ENCODE measurements at places on chromosomes 3 and 15.

GRCh38 chr3:56800832-56801661, 702 bp downstream of the ARHGEF3 start:
- no peak for DNase-seq

- DNase-seq = no peak
Measured at GRCh38 chr3:49616491-49616941, 57.6 kb upstream of the APEH start.

GRCh38 chr3:155753038-155753639, 8.3 kb upstream of the PLCH1 start:
- no peak for DNase-seq

- DNase-seq = no peak
Measured at GRCh38 chr3:25043177-25043576, 384.9 kb upstream of the RARB start.

- DNase-seq = no peak
Measured at GRCh38 chr3:128215290-128215689, 62.0 kb downstream of the EEFSEC start.

DNA sequence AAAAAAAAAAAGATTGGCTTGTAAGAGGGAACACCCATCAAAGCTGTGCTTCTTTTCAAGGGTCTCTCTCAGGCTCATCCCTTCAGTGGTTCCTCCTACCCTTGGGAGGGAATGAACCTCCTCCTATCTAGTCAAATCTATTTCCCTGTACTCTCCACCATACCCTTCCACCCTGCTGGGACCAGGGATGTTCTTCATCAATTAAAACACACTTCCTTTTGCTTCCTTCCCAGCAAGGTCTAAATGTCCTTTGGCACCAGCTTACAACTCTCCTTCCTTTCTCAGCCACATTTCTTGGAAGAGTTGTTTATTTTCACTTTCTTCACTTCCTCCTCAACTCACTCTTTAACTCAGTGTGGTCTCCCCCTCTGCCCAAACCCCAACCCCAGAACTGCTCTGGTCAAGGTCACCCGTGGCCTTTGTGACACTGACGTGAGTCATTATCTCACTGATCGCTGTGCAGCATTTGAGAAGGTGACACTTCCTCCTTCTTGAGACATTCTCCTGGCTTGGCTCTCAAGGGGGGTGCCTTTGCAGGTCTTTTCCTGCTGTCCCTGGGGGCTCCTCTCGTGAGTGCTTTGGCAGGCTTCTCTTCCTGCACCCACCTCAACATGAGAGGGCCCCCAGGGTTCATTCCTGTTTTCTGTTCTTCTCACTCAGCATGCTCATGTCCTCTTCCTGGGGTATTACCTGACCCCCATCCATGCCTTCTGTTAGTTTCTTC, 210.5 kb upstream of the TLE3 start:
- no peak for DNase-seq

DNA sequence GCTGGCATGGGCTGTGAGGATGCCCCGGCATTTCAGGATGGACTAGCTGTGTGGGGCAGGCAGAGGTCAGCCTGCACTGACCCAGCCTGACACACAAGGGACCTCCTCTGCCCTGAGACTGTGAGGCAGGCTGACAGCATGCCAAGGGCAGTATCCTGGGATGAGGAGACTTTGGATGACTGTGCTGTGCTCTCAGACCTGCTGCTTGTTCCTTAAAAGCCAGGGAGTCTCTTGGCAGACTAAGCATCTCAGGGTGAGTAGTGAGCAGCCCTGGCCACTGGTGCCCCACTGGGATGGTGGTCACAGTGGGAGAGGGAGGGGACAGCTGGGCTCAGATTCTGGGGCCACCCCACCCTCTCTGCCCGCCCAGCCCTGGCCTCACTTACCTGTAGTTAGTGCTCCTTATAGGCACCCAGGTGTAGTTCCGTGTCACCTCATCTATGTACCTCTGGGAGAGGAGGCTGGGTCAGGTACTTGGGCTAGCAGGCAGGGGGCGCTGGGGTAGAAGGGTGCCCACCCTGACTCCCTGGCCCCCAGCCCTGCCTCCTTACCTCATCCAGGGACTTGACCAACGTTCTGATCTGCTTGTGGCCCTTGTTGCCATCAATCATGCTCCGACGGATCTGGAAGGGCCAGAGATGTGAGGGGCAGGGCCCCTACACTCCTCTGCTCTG, 16.1 kb upstream of the TMEM115 start:
- peak; percentile 68 for DNase-seq

DNA sequence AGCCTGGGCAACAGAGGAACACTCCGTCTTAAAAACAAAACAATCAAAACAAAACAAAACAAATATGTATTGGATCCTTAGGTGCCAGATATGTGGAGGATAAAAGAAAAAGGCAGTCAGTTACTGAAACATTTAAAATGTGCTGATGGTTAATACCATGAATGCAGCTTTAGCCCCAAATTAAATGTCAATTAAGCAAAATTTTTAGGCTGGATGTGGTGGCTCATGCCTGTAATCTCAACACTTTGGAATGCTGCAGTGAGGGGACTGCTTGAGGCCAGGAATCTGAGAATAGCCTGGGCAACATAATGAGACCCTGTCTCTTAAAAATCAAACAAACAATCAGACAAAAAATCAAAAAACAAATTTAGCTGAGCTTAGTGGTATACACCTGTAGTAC, 8.5 kb upstream of the CHMP2B start:
- no peak for DNase-seq

- DNase-seq = no peak
Measured at GRCh38 chr15:88664151-88664778, 25.4 kb downstream of the ISG20 start.

DNA sequence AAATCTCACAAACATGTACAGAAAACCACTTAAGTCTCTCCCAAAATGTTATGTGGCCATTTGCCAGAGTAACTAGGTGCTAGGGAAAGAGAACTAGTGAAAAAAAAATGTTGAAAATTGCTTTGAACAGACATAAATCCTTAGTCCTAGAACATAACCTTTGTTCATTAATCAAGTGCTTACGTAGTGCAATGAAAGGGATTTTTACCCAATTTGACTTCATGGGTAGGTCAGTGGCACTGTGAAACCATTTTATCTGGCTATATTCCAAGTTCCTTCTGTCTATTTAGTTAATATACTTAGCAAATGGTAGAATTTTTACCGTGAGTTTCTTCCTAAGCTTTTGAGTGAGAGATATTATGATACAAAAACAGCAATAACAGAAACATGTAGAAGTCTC, 209.4 kb downstream of the DIPK2A start:
- DNase-seq = no peak

DNA sequence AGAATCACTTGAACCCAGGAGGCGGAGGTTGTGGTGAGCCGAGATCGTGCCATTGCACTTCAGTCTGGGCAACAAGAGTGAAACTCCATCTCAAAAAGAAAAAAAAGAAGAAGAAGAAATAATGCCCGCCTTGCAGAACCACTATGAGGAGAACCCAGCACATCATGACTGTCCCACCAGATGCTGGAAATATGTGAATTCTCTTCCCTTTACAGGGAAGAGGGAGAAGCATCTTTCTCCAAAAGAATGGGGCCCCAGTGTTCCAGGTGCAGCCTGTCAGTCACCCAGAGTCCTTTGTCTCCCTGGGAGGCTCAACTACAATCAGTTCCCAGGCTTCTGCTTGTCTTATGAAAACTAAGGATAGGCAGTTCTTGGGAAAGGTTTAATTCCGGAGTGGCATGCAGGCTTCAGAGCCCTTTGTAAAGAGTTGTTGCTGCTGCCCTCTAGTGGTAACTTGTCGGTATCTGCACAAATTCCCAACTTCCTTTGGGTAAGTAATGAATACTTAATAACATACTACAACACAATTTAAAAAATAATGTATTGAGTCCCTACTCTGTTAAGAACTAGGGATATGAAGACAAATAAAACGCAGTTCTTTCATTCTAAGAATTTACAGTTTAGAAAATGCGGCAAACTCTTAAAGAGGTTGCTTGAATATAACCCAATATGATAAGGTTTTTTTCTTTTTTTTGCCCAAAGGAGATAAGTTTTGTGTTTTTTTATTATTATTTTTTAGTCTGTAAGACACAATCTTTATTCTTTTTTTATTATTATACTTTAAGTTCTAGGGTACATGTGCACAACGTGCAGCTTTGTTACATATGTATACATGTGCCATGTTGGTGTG, 18.6 kb upstream of the TICRR start:
- DNase-seq = no peak

DNA sequence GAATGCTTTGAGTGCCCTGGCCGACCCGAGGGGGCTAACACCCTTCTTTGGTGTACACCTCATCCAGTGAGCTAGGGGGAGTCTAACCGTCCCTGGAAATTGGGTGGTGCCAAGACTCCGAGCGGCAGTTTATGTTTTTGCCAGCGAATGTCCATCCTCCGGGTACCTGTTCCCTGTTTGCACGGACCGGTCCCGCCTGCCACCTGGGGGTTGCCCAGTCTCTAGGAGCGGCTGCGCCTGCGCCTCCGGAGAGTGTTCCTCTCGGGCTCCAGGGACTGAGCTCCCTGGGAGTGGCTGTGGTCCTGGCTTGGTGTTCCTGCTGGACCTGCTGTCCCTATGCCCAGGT, 913 bp upstream of the WNT7A start:
- no peak for DNase-seq

- DNase-seq = no peak
Measured at GRCh38 chr15:79432345-79433275, 474 bp downstream of the MINAR1 start.

DNA sequence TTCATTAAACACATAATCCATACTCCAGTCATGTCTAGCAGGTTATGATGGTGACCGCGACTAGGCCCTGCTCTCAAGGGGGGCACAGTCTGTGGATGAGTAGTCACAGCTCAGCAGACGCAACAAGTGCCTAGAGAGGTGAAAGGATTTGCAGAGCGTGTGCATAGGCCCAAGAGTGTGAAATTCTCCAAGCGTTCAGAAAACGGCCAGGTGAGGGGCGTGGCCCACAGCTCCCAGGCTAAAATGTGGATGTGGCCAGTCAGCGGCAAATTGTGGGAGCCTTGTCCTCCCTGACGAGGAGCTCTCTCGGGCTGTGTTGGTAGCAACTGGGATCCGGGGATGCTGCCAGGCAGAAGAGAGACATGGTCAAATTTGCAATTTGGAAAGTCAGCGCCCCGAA, 46.4 kb upstream of the TSEN2 start:
- no peak for DNase-seq

DNA sequence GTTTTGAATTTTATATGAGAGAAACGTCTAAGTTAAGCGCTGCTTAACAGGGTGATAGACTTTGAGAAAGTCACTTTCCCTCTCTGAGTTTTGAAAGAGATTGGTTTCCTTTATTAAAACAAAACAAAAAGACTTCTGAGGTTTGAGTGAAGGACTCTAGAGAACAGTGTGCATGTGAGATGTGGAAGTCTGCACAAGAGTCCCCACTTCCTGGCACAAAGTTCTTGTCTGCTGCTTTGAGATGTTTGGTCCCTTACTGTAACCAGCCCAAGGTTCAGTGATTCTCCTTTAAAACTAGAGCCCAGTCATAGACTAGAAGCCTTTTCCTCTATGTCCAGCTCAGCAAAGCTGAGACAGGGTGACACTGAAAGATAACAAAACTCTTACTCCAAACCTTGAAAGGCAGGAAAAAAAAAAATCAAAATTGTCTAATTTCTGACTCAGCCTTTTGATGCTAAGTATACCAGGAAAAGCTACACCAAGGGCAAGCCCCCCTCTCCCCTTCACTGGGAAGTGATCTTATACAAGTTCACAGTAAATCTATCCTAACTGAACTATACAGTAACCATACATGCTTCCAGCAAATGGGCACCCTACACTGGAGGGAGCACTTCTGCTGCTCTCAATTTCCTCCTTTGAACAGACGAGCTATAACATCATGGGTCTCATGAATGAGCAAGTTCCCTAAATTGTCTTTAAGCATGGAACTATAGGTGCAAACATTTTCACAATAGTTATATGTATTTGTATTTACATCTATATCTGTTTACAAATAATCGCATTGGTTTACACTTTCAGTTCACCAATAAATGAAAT, 2.3 kb downstream of the POPDC2 start:
- no peak for DNase-seq

- DNase-seq = no peak
Measured at GRCh38 chr3:185205865-185206264, 48.0 kb downstream of the EHHADH start.

DNA sequence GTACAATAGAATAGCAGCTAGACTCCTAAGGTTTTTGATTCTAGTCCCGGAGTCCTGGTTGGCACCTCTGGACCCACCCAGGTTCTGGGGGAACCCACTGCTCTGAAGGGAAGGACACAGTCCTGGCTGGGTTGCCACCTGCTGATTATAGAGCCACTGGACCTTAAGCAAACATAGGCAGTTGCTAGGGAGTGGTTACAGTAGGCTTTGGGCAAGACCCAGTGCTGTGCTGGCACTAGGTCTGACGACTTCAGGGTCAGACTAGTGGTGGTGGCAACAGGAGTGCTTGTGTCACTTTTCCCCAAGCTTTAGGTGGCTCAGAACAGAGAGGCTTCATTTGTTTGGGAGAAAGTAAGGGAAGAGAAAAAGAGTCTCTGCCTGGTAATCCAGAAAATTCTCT, 109.8 kb upstream of the C3orf80 start:
- DNase-seq = no peak

GRCh38 chr15:29058903-29059539, 173.2 kb downstream of the APBA2 start:
- no peak for DNase-seq

DNA sequence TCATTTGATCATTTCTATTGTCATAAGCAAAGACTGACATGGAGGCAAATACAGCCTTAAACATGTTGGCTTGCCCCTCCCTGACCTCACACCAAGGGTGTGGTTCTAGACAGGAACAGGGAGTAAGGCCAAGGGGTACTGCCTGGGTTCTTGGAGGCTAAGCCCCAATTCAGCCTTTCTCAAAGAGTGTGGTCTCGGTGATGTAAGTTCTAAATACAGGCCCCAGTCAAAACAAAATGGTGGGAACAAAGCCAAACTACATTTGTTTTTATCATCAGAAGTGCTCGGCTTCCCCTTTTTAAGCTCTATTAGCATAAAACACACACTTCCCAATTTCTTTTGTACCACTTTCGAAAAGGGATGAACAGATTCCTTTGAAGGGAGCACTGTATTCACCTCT, 129.5 kb downstream of the ATP8B4 start:
- no peak for DNase-seq

GRCh38 chr15:88400084-88400483, 67.1 kb downstream of the MRPL46 start:
- no peak for DNase-seq

DNA sequence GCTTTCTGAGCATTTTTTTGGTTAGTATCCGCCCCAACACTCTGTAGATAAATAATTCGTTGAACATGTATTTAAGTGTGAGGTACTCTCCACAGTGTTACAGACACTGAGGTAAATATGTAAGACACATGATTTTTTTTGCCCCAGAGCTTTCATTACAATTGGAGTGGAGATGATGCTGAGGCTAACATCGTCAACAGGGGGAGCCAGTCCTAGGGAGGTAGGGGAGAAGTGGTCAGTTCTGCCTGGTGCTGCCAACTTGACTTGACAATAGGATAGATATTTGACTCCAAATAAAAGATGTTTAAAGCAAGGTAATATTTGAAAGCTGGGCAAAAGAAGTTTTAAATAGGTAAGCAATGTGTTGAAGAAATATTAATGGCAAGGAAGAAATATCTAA, 295.7 kb downstream of the UNC13C start:
- DNase-seq = peak; percentile 0

DNA sequence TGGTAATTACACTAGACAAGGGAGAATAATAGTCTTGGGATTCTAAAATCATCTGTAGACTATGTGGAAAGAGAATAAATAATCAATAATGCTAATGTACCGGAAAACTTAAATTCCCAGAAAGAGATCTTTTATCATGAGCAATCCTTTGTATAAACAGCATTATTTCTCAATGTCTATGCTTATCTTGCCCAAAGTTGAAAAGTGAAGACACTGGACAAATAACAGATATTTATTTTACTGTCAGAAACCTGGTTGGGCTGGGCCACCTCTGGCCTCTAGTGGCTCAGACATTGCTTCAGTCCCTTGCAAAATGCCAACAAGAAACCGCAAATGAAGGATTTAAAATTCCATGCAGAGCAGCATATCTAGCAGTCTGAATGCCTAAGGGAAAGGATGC, 409.9 kb downstream of the FHIT start:
- DNase-seq = no peak

Measured in H54 (cell line).